Osteocyte (in vitro differentiated cells): ENCODE measurements at places on chromosomes 5 and 9. TPM values are rescaled to one million over a fixed set of nuclear protein-coding genes. Genes with fewer than 3 reads are reported as not detected.

- H3K4me3 ChIP-seq: no peak overlapping the region
- H3K27ac ChIP-seq: no peak overlapping the region
- peaks cover 5% of the 10 kb centered on the region for H3K4me1 ChIP-seq
- H3K36me3 ChIP-seq: no peaks in the 10 kb centered on the region
- H3K27me3 ChIP-seq: no peaks in the 10 kb centered on the region
These were observed 60.1 kb downstream of the VCAN start for GRCh38 chr5:83531661-83532060.

GRCh38 chr9:6686396-6686795, 40.9 kb upstream of the GLDC start:
- peak overlapping the region; percentile 68 for H3K27ac ChIP-seq
- DNase-seq: no peak
- no peaks in the 10 kb centered on the region for H3K27me3 ChIP-seq
- H3K4me3 ChIP-seq: no peak overlapping the region
- peaks cover 4% of the 10 kb centered on the region for H3K36me3 ChIP-seq

DNA sequence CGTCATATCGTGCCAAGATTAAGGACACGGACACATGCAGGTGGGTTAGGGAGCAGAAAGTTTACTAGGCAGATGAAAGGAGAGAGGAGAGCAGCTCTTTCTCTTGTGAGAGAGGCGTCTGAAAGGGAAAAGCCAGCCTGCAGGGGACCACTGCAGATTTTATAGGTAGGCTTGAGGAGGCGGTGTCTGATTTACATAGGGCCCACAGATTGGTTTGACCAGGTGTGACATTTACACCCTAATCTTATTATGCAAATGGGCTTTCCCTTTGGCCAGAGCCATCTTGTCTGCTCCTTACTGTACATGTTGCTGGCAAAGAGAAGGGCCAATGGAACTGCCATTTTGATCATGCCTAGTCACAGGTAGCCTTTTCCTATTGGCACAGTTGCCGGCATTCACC, 137.2 kb upstream of the TAF11L2 start:
- no peaks in the 10 kb centered on the region for H3K27me3 ChIP-seq
- DNase-seq: no peak
- no peaks in the 10 kb centered on the region for H3K36me3 ChIP-seq
- peaks cover 10% of the 10 kb centered on the region for H3K4me1 ChIP-seq

DNA sequence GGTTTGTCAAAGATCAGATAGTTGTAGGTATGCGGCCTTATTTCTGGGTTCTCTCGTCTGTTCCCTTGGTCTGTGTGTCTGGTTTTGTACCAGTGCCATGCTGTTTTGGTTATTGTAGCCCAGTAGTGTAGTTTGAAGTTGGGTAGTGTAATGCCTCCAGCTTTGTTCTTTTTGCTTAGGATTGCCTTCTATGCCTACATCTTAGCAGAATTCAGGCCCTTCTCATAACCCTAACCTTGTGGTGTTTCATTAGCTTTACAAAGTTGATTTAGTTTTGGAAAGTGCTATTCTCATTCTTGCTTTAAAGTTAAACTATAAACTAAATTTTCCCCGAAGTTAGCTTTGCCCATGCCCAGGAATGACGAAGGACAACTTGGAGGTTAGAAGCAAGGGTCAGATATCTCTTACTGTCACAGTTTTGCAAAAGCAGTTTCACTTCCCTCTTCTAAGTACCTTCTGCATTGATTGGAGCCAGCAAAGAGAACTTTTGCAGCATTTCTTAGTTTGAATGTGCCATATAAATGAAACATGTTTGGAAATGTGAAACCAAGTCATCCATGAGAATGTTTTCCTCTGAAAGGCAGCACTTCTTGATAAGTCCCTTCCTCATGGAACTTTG, 274.3 kb upstream of the DMRT1 start:
- no peak overlapping the region for H3K27ac ChIP-seq
- H3K4me1 ChIP-seq: no peaks in the 10 kb centered on the region
- DNase-seq: no peak
- no peaks in the 10 kb centered on the region for H3K36me3 ChIP-seq

DNA sequence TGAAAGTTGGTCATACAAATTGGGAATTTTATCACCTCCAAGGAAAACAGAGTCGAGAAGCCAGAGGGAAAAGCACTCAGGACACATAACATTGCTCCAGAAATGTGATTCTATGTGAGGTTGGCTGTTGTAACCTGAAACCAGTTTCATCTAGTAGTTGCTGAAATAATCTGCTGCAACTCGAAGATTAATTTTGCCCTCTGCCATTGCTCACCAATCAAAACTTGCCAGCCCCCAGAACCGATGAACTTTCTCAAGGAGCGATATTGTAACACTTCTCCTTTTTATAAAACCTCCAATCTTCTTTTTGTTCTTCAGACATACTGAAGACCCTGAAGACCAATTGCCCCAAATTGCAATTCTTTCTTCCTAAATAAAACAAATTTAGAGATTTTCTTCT, 31.1 kb downstream of the C5orf58 start:
- DNase-seq: no peak
- H3K36me3 ChIP-seq: no peaks in the 10 kb centered on the region
- peaks cover 87% of the 10 kb centered on the region for H3K27me3 ChIP-seq

DNA sequence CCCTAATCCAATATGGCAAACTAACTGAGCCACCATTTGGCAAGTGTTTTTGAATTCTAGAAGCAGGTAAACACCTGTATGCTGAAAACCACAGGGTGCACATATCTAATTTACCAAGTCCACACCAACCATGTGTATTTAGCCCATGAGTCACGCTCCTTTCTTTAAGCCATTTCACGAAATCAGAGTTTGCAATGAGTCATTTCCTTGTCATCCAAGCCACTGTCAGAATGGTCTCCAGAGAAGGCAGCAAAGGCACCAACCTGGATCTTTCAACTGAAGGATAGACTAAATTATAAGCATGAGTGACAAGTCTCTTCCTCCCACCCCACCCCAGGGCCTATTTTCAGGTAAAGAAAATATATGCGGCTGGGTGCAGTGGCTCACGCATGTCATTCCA, 110.0 kb downstream of the PAX5 start:
- no peak overlapping the region for H3K4me3 ChIP-seq
- DNase-seq: no peak
- H3K27me3 ChIP-seq: peaks cover 48% of the 10 kb centered on the region
- peaks cover 2% of the 10 kb centered on the region for H3K4me1 ChIP-seq
- H3K27ac ChIP-seq: no peak overlapping the region

GRCh38 chr9:126125177-126125576, 201.5 kb upstream of the MVB12B start:
- H3K36me3 ChIP-seq: no peaks in the 10 kb centered on the region
- peaks cover 47% of the 10 kb centered on the region for H3K27me3 ChIP-seq
- H3K27ac ChIP-seq: no peak overlapping the region
- no peak for DNase-seq

Gene NME5
- 1.7 and 2.4 TPM in 2 replicates for total RNA-seq

Gene NEUROG1
- total RNA-seq: not detected in 2 replicates
